A172 (cell line): ENCODE measurements at places on chromosomes 5 and 9. TPM values are rescaled to one million over a fixed set of nuclear protein-coding genes. Genes with fewer than 3 reads are reported as not detected.

DNA sequence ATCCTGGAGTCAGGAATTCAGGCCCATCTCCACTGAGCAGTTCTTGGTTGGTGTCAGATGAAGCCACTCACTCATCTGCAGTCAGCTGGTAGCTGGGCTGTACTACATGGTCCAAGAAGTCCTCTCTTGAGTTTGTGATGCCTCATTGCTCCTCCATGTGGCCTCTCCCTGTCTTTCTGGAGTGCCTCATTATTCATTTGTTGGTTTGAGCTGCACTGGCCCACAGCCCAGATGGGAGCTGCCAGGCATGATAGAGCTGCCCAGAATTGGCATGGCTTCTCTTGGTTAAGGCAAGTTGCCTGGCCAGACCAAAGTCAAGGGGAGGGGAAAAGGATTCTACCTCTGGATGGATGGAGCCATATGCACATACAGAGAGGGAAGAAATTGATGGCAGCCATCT lies 8.0 kb downstream of the PTCD2 start:
- DNase-seq = peak; percentile 62

DNA sequence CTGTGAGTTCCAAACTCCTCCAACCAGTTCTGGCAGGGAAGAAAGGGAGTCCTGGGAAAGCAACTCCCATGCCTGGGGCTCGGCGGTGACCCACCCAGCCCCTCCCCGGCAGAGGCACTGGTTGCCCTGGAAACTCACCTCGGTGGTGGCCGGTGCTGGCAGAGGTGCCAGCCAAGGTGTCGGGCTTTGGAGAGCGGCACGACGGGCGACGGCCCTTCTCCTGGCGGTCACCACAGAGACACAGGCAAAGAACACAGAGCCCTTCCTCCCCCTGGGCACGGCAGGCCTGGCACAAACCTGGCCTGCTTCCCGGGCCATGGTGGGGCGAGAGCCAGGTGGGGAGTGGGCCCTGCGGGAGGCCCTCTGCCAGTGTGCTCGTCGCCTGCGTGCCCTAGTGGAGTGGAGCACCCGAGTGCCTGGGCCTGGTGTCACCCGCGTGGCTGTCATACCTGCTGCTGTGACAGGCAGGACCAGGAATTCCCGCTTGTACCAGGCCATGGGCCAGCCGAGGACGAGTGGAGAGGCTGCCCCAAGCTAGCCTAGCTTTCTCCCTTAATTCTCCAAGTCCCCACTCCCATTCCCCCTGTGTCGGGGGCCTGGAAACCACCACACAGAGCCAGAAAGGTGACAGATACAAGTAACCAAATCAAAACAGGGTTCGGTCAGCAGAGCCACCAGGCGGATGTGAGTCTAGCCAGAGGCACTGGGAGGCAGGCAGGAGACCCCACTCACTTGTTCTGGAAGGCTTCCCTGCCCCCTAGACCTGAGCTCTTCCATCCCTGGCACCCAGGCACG lies 8.2 kb upstream of the RALGDS start:
- no peak for DNase-seq

GRCh38 chr5:55691265-55692105 lies 20.6 kb downstream of the SLC38A9 start:
- DNase-seq = peak; percentile 53

GRCh38 chr9:113868501-113868900 lies 7.6 kb upstream of the ZNF618 start:
- DNase-seq = no peak

- DNase-seq = no peak
These were observed 101.0 kb downstream of the FAM114A2 start for GRCh38 chr5:153937661-153938060.

DNA sequence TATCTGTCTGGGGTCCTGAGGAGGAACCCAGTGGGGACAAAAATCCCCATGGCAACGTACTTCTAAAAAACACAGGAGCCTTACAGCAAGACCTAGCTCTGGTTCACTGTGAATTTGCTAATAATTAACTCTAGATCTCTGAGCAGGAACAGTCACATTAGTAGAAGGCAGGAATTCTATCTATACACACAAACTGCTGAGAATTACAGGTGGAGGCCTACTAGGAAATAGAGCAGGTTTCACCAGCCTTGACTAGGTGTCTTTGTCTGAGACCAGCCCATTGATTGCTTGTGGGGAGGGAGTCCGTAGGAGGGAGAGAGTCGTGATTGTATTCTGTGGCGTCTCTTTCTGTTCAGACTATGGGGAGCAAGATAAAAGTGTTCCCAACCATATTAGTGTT lies 44.8 kb downstream of the PRLR start:
- no peak for DNase-seq

GRCh38 chr5:67516948-67517565 lies 320.5 kb upstream of the CD180 start:
- peak; percentile 7 for DNase-seq

DNA sequence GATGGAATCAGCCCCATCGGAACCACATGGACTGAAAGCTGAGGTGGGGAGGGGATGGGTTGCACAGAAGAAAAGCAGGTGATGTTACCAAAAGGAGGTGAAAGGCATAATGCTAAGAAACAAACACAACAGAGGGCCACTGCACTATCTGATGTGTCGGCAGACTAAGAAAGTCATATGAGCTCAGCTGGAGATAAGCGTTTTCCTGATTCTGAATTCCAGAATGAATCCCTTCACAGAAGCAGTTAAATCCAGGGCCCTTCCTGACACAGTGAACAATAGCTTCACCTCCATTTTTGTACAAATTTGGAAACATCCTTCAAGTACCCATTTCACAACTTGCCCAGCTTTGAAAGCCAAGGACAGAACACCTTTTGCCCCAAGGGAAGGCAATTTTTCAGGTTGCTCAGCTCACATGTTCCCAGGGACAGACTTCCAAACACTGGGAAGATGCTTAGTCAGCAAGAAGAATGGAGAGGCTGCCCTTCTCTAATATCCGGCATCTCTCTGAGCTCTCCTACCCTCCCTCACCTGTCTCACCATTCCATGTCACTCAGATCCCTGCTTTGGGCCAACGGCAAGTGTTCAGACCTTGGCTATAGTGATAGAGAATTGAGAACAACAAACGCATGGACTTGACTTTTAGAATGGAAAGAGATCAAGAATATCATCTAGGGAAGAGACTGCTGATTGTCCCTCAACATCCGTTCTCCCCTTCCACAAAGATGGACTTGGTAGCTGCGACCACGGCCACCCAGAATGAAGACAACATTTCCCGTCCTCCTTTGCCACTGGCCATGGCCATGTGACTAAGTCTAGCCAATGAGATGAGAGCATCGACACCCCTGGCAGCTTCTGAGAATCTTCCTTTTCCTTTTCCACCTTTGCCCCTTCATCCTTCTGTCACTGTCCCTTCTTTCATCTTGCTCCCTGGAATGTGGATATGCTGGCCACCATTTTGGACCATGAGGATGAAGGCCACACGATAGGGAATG lies 68.6 kb upstream of the IL17B start:
- no peak for DNase-seq

DNA sequence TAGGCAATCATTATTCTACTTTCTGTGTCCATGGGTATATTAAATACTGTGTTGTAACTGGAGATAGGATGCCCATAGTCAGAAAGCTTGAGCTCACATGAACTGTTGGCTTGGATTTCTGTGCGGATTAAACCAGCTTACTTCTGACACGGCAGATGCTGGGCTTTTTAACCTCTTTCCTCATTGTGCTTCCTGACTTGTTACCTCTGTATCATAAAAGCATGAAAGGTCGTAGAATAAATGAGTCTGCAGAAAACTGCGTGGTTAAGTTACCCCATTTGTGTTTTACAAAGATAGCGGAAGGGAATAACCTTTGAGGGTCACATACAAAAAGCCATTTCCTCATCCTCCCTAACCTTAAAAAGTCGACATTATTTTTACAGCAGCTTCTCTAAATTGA lies 199.5 kb upstream of the DMRT1 start:
- no peak for DNase-seq

- DNase-seq = no peak
These were observed 91.2 kb downstream of the ARRDC3 start for GRCh38 chr5:91291628-91292569.

GRCh38 chr5:119395080-119395836 lies 39.4 kb downstream of the TNFAIP8 start:
- DNase-seq = no peak

DNA sequence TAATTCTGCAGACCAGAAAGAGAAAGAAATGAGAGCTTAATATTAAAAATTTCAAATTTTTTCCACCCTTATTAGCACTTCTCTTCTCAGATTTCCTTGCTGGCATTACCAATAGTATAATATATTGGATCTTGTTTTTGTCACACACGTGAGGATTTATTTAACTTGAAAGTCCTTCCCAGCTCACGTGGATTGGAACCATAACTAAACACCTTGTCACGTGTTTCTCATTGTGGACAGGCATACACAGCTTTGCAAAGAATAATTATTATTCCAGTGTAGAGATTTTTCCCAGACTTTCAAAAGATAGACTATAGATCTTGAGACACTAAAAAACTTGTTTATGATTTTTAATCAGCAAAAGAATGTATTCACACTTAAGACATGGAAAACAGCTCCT lies 123.8 kb upstream of the LPAR1 start:
- no peak for DNase-seq

- DNase-seq = peak; percentile 70
These were observed 47.3 kb downstream of the PRLR start for GRCh38 chr5:35182910-35183535.

- peak; percentile 74 for DNase-seq
These were observed 182.4 kb upstream of the OTULINL start for GRCh38 chr5:14399054-14399692.

- peak; percentile 81 for DNase-seq
These were observed at the start of gene CTSL for GRCh38 chr9:87725900-87726709. CTSL (plus strand) TSS chr9:87726119; CDS start chr9:87727604, 1,485 bp downstream.

DNA sequence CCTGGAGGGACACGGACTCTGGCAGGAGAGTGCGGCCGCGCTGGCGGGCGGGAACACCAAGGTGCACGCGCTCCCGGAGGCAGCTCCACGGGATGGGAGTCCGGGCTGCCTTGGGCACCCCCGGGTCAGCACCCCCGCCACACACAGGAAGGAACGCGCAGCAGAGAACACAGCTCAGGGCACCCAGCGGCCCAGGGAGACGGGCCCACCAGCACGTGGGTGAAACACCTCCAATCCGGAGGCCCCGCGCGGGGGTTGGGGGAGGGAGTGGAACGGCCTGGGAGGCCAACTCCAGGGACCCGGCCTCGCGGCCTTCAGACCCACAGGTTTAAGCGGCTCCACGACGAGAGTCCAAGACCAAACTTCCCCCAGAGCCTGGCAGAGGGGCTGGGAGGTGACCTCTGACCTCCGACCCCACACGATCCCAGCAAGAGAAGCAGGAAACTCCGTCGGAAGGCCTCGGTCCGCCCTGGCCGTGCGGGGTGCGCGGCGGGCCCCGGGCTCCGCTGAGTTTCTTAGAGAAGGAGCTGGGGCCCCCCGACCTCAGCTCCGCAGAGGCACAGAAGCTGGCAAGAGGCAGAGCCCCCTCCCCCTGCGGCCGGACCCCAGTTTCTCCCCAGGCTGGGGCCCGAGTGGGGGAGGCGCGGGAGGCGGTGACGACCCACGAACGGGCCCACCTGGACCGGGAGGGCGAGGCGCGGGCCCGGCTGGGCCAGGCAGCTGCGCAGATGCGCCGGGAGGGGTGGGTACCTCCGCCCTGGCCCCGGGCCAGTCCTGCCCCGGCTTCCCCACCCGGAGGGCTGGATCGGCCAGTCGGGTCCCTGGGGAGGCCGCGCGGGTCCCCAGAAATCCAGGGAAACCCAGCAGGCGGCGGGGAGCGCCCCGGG lies 851 bp downstream of the NACC2 start:
- no peak for DNase-seq

DNA sequence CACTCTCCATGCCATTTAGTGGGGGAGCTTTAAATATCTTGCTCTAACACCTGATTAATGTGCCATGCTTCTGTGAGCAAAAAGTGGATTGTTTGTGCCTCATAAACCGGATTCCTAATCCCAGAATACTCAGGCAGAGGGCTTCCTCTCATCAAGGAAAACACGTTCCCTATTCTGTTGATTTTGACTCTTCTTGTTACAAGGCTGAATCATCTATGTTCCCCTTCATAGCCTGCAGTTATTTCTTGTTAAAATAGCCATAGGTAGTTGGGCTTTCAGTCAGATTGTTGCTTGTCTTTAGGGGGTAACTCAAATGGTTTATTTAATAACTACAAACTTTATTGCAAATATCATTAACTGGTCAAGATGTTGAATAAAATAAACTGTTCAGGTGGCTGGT lies 26.6 kb downstream of the ROPN1L start:
- no peak for DNase-seq

GRCh38 chr9:16417161-16417560 lies 453.3 kb downstream of the BNC2 start:
- DNase-seq = peak; percentile 54

- no peak for DNase-seq
These were observed 40.1 kb downstream of the SECISBP2 start for GRCh38 chr9:89358376-89358916.

DNA sequence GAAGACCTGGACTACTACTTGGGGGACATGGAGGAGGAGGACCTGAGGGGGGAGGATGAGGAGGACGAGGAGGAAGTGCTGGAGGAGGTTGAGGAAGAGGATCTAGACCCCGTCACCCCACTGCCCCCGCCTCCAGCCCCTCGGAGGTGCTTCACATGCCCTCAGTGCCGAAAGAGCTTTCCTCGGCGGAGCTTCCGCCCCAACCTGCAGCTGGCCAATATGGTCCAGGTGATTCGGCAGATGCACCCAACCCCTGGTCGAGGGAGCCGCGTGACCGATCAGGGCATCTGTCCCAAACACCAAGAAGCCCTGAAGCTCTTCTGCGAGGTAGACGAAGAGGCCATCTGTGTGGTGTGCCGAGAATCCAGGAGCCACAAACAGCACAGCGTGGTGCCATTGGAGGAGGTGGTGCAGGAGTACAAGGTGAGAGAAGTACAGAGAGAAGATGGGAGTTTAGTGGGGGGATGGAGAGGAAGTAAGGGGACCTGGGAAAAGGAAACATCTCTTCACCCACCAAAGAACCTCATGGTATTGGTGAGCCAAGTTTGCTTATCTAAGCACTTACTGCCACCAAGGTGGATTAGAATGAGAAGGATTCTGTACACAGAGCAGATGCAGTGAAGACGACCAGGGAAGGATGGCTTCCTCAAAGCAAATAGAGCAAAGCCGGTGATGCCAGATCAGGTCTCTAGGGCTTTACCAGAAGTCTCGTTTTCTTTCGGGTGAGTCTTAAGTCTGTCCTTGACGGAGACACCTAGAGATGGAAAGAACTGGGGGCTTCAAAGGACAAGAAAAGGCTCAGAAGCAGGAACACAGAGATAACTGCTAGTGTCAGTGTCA lies 1.5 kb downstream of the TRIM41 start:
- no peak for DNase-seq

GRCh38 chr5:2387250-2387633 lies 364.2 kb downstream of the IRX2 start:
- DNase-seq = no peak

GHR gene
- total RNA-seq = 0.53 and 1.1 TPM in 2 replicates

FOXD4 gene
- 0.47 and 0.65 TPM in 2 replicates for total RNA-seq

PTPDC1 gene
- total RNA-seq = 11.5 and 12.4 TPM in 2 replicates

SNX2 gene
- total RNA-seq = 95.4 and 97.5 TPM in 2 replicates

CYLC2 gene
- not detected in 2 replicates for total RNA-seq

CCDC183 gene
- 0.45 and 0.55 TPM in 2 replicates for total RNA-seq

MEF2C gene
- total RNA-seq = 0.41 and 2.4 TPM in 2 replicates

ARHGAP26 gene
- 1.6 and 3.8 TPM in 2 replicates for total RNA-seq

F12 gene
- 5.6 and 11.3 TPM in 2 replicates for total RNA-seq

IFNK gene
- not detected in 2 replicates for total RNA-seq

PCDHB7 gene
- total RNA-seq = 5.2 and 6.9 TPM in 2 replicates

CRHBP gene
- 0.14 TPM in 1 of 2 replicates, not detected in the other for total RNA-seq

PCA3 gene
- not detected in 2 replicates for total RNA-seq
